Activated T-cell treated with anti-CD3 and anti-CD28 coated beads, Interleukin-2, amount 50 U/mL, for 72 hours (primary cell): ENCODE measurements at places on chromosomes 12 and 14. TPM values are rescaled to one million over a fixed set of nuclear protein-coding genes. Genes with fewer than 3 reads are reported as not detected.
A peak's percentile ranks its signal among the peaks of the same experiment; 100 is the strongest.

GRCh38 chr12:23630524-23630923 is 318.9 kb downstream of the SOX5 start:
- H3K36me3 ChIP-seq: no peaks in the 10 kb centered on the region
- H3K4me1 ChIP-seq: no peaks in the 10 kb centered on the region
- H3K4me3 ChIP-seq: no peak overlapping the region
- H3K27me3 ChIP-seq: no peaks in the 10 kb centered on the region
- H3K27ac ChIP-seq: no peak overlapping the region

Gene RASSF9
- not detected for total RNA-seq

DNA sequence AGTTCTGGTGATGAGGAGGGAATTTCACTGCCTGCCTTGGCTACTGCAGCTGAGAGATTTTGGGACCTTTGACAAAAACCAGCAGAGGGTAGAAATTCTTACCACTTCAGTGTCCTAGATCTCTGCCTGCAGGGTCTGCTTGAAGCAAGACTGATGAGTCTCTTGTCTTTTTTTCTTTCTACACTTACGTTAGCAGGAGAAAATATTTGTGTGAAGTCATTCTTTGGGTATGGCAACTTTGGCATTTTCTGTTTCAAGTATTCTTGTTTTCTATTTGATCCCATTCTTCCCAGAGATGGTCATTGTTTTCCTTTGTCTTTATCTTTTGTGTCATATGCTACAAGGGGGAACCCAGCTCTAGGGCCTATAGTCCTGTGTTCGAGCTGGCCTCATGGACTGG is 65.6 kb upstream of the FERMT2 start:
- no peak overlapping the region for H3K27ac ChIP-seq
- peaks cover 3% of the 10 kb centered on the region for H3K36me3 ChIP-seq
- no peaks in the 10 kb centered on the region for H3K4me1 ChIP-seq
- peaks cover 8% of the 10 kb centered on the region for H3K27me3 ChIP-seq
- no peak for DNase-seq

Gene PLA2G1B
- not detected for total RNA-seq

DNA sequence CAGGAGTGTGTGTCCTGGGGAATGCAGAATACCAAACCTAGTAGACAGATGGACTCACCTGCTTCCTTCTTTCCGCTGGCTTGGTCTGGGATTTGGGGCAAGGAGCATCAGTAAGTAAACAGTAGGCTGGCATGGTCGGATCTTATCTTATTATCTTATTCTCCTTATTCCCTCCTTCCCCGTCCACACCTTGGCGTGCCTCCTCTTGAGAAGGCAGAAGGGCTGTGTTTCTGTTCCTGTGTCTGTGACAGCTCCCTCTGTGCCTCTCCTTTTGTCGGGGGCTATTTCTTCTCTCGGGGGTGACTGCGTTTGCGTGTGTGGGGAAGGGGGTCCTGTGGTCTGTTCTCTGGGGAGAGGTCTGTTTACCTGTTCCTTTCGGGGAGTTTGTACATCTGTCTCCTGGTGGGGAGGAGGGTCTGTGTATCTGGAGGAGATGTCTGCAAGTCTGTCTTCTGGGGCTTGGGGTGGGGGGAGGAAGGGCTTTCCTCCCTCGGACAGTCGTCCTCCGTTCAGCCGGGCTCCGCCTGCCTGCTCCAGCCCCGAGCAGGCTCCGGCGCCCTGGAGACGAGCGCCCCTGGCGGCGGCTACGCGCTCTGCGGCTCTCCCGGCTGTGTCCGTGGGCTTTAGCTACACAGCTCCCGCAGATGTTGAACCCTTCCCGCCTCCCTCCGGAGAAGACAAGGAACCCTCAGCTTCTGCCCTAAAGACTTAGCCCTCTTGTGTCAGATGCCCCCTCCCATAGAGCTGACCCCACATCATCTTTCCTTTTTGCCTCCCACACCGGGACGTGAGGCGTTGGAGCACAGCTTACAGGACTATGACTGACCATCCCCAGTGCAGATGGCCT is 4.4 kb downstream of the KRT86 start:
- H3K27me3 ChIP-seq: peaks cover 49% of the 10 kb centered on the region
- no peaks in the 10 kb centered on the region for H3K36me3 ChIP-seq
- peak; percentile 75 for DNase-seq
- H3K27ac ChIP-seq: no peak overlapping the region
- peak overlapping the region; percentile 47 for H3K4me3 ChIP-seq

DNA sequence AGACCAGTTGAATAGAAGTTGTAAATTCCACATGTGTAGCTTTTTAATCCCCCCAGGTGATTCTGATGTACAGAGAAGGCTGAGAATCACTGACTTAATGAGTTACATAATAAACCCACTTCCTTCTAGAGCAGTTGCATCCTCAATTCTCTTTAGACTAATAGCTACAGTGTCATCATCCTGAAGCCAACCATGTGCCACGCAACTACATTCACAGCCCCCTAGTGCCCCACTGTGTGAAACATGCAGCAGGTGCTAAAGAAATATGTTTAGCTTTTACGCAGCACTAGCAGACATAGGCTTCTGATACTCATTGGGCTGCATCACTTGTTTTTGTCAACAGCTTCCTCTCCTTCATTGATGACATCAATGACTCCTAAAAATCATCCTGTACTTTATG is 1168.3 kb downstream of the BCL11B start:
- no peaks in the 10 kb centered on the region for H3K27me3 ChIP-seq
- no peak overlapping the region for H3K27ac ChIP-seq
- peaks cover 44% of the 10 kb centered on the region for H3K4me1 ChIP-seq
- H3K4me3 ChIP-seq: no peak overlapping the region

Gene PTGER2
- 9.6 TPM for total RNA-seq

DNA sequence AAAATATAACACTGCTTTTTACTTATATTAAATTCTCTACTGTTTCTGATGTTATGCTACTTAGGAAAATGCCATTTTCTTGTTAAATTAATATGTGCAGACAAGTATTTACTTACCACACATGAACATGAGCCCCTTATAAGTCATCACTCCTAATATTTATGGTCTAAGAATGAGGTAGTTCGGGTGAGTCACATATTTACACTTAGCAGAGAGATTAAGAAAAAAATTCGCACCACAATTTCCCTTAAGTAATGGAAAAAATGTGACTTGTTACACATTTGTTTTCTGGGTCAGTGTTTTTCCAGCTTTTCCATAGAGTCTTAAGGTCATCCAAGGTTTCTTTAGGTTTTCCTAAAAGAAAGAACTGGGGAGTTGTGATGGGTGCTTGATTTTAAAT is 68.3 kb downstream of the RERG start:
- H3K36me3 ChIP-seq: no peaks in the 10 kb centered on the region
- H3K4me3 ChIP-seq: no peak overlapping the region
- no peak for DNase-seq
- H3K27ac ChIP-seq: no peak overlapping the region
- H3K4me1 ChIP-seq: no peaks in the 10 kb centered on the region

GRCh38 chr12:75585330-75585729 is 73.9 kb upstream of the KRR1 start:
- no peak for DNase-seq
- peaks cover 4% of the 10 kb centered on the region for H3K4me1 ChIP-seq
- no peak overlapping the region for H3K4me3 ChIP-seq

Gene NINJ2
- total RNA-seq: 3.0 TPM

DNA sequence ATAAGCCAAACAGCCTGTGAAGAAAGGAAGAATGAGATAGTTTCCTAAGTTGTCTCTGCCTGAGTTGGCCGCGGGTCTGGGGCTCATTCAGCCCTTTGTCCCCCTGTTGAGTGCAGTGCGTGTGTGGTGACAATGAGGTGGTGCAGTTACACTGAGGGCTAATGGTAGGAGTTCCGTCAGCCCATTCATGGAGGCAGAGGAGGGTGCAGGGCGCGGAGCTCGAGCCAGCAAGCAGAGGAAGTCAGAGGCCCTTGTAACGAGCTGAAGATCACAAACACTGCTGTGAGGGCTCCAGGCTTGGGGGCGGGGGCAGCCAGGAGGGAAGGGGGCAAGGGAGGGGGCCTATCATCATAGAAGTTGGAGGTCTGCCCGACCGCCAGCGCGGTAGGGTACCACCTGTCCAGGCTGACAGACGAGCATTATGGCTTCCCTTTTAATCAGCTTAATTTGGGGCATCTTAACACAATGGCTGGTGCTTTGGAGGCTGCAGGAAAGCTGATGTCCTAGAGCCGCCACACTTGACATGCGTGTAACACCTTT is 20.5 kb downstream of the CCND2 start:
- peaks cover 24% of the 10 kb centered on the region for H3K36me3 ChIP-seq
- no peak for DNase-seq
- H3K4me1 ChIP-seq: peaks cover 70% of the 10 kb centered on the region
- H3K27me3 ChIP-seq: no peaks in the 10 kb centered on the region
- peak overlapping the region; percentile 99 for H3K27ac ChIP-seq
- peak overlapping the region; percentile 69 for H3K4me3 ChIP-seq

GRCh38 chr12:104802208-104802607 is 155.9 kb downstream of the SLC41A2 start:
- H3K4me3 ChIP-seq: no peak overlapping the region
- no peaks in the 10 kb centered on the region for H3K4me1 ChIP-seq
- no peak for DNase-seq
- no peaks in the 10 kb centered on the region for H3K36me3 ChIP-seq
- H3K27me3 ChIP-seq: no peaks in the 10 kb centered on the region
- H3K27ac ChIP-seq: no peak overlapping the region

Gene KRT4
- 0.10 TPM for total RNA-seq

GRCh38 chr14:22095860-22096513 is 422.4 kb upstream of the OR4E1 start:
- peak overlapping the region; percentile 79 for H3K27ac ChIP-seq
- no peaks in the 10 kb centered on the region for H3K36me3 ChIP-seq
- H3K27me3 ChIP-seq: no peaks in the 10 kb centered on the region
- H3K4me3 ChIP-seq: peak overlapping the region; percentile 72
- DNase-seq: no peak

DNA sequence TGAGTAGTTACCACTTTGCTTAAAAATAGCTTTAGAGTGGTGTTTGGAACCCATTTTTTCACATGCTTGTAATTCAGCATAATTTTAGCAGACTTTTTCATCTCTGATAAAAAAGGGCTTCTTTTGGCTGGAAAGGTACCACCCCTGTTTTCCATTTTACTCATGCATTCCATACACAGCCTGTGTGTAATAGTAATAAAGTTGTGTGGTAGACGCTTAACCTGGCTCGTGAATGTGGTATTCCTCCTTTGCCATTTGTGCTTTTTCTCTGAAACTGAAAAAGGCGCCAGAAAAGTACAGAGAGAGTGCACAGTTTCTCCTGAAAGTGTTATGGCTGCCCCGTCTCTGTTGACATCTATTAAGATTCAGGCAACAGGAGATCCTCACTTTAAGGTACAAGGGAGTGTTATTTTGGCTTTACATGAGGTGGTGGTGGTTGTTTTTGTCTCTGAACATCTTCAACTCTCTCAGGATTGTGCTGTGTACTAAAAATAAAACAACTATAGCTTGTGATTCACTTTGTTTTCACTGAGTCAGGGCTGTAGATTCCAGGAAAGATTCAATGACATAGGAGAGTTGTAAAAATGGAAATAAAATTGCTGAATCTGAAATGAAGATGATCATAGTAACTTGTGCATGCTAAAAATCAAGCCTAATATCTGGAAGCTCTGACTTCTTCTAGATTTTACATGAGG is 45.6 kb upstream of the MIS18BP1 start:
- no peak for DNase-seq
- H3K4me3 ChIP-seq: no peak overlapping the region
- H3K4me1 ChIP-seq: peaks cover under 1% of the 10 kb centered on the region
- H3K27me3 ChIP-seq: no peaks in the 10 kb centered on the region
- peak overlapping the region; percentile 95 for H3K27ac ChIP-seq
- H3K36me3 ChIP-seq: no peaks in the 10 kb centered on the region

- no peaks in the 10 kb centered on the region for H3K4me1 ChIP-seq
- H3K27me3 ChIP-seq: peaks cover 20% of the 10 kb centered on the region
- H3K36me3 ChIP-seq: no peaks in the 10 kb centered on the region
- no peak overlapping the region for H3K27ac ChIP-seq
These were observed 136.2 kb downstream of the MYRFL start for GRCh38 chr12:69961246-69961645.

Gene RFLNA
- not detected for total RNA-seq

DNA sequence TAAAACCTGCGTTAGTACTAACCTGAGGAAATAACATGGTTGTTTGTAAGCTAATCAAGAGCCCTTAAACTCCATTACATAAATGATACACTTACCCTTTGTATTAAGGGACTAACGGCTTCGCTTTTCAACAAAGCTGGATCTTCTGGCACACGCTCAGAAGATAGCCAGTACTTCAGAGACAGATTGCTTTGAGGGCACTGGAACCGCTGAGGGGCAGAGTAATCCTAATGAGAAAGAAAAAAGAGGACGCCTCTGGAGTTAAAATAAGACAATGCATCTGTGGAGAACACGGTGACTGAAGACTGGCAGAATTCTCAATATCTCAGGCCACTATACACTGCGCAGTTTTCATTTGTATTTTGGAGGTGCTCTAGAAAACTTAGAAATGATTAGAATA is 1.5 kb upstream of the KTN1 start:
- DNase-seq: no peak
- H3K27ac ChIP-seq: peak overlapping the region; percentile 61
- H3K36me3 ChIP-seq: no peaks in the 10 kb centered on the region
- H3K4me1 ChIP-seq: peaks cover 41% of the 10 kb centered on the region
- H3K27me3 ChIP-seq: no peaks in the 10 kb centered on the region

DNA sequence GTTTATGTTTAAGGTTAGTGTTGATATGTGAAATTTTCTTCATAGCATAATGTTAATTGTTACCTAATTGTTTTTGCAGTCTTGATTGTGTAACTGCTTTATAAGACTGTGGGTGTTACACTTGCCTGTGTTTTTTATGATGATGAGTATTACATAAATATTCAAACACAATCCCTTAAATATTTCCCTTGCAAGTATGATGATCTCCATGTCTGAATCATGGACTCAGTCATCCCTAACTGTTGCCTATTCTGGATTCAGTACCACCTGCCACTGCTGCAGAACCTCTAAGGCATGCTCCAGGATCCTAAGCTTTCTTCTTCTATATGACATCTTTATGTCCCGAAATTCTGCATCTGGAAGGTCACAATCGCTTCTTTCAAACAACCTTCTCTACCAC is 246.3 kb upstream of the CLEC14A start:
- H3K36me3 ChIP-seq: no peaks in the 10 kb centered on the region
- H3K4me1 ChIP-seq: no peaks in the 10 kb centered on the region
- H3K27me3 ChIP-seq: no peaks in the 10 kb centered on the region
- no peak for DNase-seq
- H3K4me3 ChIP-seq: no peak overlapping the region
- no peak overlapping the region for H3K27ac ChIP-seq

- H3K27me3 ChIP-seq: no peaks in the 10 kb centered on the region
- no peak for DNase-seq
- no peaks in the 10 kb centered on the region for H3K36me3 ChIP-seq
- H3K4me3 ChIP-seq: no peak overlapping the region
- peaks cover 20% of the 10 kb centered on the region for H3K4me1 ChIP-seq
These were observed 40.6 kb downstream of the PPP1R13B start for GRCh38 chr14:103806805-103807204.

GRCh38 chr12:22797701-22798100 is 172.7 kb downstream of the ETNK1 start:
- no peak overlapping the region for H3K4me3 ChIP-seq
- H3K4me1 ChIP-seq: no peaks in the 10 kb centered on the region
- no peaks in the 10 kb centered on the region for H3K36me3 ChIP-seq
- no peak overlapping the region for H3K27ac ChIP-seq
- H3K27me3 ChIP-seq: peaks cover 3% of the 10 kb centered on the region
- no peak for DNase-seq

Gene KRT74
- not detected for total RNA-seq
